Suppressor macrophage treated with lipopolysaccharide for 4 hours (primary cell): ENCODE measurements at places on chromosomes 12 and 14.
A peak's percentile ranks its signal among the peaks of the same experiment; 100 is the strongest.

DNA sequence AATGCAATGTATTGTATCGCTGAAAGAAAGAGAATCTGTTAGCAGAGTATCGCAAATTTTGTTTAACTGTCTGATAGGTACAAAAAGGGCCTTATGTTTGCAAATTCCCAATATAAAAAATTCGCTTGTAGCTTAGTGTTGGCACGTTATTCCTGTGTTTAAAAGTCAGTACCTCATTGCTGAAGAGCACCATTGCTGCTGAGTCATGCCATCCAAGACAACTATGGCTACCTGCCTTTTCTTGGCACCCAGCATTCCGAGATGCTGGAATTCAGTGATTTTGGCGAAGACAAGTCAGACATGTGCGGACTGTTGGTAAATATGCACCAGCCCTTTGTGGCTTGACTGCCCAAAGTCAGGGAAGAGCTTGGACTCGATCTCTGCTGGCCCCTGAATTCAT, 149.5 kb upstream of the EEA1 start:
- DNase-seq: no peak

DNA sequence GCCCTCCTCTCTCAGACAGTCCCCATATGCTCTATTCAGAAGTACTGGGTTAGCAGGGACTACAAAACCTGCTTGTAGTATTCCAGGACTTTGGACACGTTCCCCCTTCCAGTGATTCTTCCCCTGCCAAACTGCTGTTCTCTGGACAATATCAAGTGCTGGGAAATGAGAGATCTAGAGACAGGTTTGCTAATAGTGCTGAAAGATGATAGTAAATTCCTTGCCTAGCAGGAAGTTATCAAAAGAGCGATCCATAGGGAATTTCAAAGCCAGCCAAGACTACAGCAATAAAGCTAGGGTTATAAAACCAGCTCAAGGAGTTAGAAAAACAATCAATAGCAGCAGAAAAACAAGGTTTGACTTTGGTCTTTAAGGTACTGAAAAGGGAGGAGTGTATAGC, 15.2 kb downstream of the SLC7A8 start:
- no peak for DNase-seq

- no peak for DNase-seq
Observed at GRCh38 chr12:43316520-43316919, 235.5 kb downstream of the ADAMTS20 start.

GRCh38 chr12:67876305-67876915, 112.8 kb upstream of the IFNG-AS1 start:
- no peak for DNase-seq

DNA sequence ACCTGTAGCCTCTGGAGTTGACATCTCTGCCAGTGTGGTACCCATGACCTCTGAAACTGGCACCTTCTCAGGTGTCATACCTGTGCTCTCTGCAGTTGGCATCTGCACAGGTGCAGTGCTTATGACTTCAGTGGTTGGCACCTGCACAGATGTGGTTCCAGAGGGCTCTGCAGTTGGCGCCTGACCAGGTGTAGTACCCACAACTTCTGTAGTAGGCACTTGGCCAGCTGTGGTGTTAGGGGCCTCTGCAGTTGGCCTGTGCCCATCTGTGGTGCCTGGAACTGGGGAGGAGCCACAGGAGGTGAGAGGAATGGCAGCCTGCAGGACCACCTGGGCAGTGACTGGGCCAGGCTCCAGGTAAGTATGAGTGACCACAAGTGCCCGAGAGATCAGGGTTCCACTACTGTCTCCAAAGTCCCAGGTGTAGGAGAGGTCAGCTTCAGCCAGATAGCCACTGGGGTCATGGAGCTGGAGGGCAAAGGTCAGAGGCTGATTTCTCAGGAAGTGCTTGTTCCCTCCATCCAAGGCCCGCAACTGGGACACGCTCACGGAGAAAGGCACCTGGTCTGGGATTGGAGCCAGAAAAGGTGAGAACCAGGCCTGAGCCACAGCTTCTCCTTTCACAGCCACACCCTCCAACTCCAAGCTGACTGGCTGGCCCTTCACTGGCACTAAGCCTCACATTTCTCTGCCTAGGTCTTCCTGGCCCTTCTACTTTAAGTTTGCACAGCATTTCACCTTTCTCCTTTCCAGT, 8.6 kb downstream of the PMEL start:
- DNase-seq: no peak

- DNase-seq: peak; percentile 86
Observed at GRCh38 chr14:69042787-69043444, 63.8 kb upstream of the ACTN1 start.

DNA sequence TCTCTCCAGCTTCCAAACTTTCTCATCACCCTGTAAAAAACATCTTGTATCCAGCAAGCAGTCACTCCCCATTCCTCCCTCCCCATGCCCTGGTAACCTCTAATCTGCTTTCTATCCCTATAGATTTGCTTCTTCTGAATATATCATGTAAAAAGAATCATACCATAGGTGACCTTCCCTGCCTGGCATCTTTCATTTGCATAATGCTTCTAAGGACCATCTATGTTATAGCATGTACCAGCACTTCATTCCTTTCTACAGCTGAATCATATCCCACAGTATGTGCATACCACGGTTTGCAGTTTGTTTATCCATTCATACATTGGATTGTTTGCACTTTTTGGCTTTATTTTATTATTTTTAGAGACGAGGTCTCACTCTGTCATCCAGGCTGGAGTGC, 22.9 kb upstream of the VPS37B start:
- DNase-seq: no peak

DNA sequence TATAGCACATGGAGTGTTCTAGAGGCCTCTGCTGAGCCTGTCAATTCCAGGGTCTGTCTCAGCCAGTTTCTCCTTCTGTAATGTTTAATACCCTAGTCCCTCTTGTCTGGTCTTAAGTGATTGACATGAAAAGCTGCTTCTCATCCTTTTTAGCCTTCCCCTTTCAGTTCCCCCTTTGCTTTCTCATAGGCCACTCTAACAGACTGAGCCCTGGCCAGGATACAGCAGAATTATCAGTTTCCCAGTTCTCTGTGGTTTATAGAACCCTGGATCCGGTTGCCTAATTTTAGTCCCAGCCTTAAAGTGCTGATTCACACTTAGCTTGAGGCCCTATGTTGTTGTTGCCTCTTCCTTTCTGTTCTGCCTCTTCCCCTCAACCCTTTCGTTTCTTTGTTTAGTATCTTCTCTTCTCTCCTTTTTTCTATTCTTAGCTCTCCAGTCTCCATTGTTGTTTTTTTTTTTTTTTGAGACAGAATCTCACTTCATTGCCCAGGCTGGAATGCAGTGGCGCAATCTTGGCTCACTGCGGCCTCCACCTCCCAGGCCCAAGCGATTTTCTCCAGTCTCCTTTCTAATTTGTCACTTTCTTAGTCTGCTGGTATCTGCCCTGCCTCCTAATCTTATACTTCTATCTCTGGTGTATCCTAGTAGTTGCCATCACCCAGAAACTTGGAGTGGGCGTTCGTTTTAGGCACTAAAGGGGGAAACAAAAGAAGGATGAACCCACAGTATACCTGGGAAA, 2.9 kb upstream of the BIN2 start:
- DNase-seq: peak; percentile 93

- DNase-seq: no peak
Observed at GRCh38 chr12:227286-227915, 13.4 kb upstream of the SLC6A12 start.

DNA sequence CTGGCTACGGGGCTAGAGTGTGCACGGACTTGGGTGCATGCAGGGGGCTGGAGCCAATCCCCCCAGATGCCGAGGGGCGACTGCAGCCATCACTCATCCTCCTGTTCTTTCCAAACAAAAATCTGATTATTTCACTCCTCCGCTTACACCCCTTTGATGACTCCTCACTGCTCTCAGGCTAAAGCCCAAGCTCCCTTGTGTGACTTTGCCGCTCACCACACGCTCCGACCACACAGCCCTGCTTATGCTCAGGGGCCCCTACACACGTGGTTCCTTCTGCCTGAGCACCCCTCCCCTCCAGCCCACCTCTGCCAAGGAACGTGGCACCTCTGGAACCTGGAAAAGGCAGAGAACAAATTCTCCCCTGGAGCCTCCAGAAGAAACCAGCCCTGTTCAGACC, 13.7 kb downstream of the CHFR start:
- no peak for DNase-seq

GRCh38 chr14:103057028-103057371, 349 bp downstream of the CDC42BPB start:
- DNase-seq: peak; percentile 14

GRCh38 chr12:98374007-98374406, 141.4 kb upstream of the TMPO start:
- no peak for DNase-seq

- DNase-seq: peak; percentile 50
Observed at GRCh38 chr12:50057000-50057841, at the start of gene ASIC1. Gene ASIC1 (plus strand): TSS chr12:50057596. CDS start chr12:50058767, 1,171 bp downstream.

DNA sequence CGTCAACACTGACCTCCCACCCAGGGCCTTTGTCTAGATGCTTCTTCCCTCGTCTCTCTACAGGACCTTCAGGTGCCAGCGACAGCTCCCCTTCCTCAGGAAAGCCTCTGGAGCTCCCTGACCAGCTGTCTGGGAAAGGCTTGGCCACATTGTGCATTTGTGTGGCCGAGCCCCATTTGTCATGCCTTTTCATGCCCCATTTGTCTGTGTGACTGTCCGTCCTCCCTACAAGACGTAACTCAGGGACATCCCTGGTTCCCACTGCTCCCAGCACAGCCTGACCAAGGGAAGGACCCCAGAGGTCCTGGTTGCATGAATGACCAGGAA, 23.8 kb downstream of the ZFYVE21 start:
- no peak for DNase-seq

- no peak for DNase-seq
Observed at GRCh38 chr14:53325176-53325806, 172.2 kb upstream of the DDHD1 start.

GRCh38 chr12:59382282-59383078, 213.3 kb upstream of the SLC16A7 start:
- DNase-seq: no peak

GRCh38 chr12:106954462-106955376, 988 bp upstream of the TMEM263 start:
- DNase-seq: no peak

DNA sequence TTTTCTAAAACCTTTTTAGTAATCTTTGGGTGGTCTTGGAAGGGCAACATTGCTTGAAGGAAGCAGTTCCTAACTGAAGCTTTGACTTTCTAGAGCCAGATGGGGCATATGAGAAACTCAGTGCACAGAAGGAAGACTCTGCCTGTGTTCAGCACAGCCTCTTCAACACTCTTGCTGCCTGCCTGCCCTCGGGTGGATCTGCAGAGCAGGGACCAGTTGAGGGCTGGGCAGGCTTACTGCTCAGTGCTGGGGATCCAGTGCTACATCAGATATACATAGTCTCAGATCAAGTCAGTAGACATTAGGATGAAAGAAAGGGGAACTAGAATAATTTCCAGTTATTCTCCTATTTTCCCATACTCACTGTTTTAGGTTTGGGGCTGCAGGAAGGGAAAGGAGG, 29.5 kb upstream of the TMX1 start:
- DNase-seq: no peak

GRCh38 chr14:101412739-101413138, 148.6 kb upstream of the DIO3 start:
- DNase-seq: no peak

DNA sequence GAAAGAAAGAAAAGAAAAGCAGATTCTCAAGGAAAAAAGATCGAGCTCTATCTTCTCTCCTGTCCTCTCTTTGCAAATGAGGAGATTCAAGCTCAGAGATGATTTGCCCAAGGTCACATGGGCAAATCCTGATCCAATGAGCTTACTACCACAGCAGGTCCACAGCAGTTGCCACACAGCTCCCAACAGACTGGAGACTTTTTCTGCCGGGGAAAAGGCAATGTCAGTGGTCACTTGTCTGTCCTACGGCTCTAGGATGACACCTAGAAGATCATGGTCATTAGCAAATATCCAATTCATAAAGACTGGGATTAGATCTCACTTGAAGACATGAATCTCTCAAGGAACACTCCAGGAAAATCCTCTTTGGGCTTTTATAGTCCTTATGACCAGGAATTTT, 58.8 kb downstream of the TTC7B start:
- no peak for DNase-seq
